ENCODE measurements at places on chromosomes 11 and 22.

DNA sequence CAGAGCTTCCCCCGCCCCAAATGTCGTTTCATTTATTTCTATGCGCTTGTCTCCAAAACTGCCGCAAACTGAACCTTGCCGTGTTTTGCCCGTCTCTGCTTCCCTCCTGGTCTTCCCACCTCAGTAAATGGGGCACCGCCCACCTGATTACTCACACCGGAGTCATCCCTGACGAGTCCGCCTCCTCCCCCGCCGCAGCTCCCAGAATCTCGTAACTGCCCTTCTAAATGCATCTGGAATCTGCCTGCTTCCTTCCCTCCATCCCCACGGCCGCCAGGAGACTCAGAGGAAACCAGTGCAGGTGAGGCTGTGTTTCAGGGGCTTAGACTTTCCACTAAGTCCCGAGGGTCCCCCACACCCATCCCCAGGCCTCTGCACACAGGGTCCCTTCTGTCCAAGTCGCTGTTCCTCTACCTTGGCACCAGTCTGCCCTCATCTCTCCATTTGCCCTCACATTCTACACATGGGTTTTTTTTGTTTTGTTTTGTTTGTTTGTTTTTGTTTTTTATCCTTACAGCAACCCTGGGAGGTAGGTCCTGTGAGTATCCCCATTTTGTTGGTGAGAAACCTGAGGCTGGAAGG, 62.6 kb upstream of the PHF21B start:
- DNase-seq = no peak

DNA sequence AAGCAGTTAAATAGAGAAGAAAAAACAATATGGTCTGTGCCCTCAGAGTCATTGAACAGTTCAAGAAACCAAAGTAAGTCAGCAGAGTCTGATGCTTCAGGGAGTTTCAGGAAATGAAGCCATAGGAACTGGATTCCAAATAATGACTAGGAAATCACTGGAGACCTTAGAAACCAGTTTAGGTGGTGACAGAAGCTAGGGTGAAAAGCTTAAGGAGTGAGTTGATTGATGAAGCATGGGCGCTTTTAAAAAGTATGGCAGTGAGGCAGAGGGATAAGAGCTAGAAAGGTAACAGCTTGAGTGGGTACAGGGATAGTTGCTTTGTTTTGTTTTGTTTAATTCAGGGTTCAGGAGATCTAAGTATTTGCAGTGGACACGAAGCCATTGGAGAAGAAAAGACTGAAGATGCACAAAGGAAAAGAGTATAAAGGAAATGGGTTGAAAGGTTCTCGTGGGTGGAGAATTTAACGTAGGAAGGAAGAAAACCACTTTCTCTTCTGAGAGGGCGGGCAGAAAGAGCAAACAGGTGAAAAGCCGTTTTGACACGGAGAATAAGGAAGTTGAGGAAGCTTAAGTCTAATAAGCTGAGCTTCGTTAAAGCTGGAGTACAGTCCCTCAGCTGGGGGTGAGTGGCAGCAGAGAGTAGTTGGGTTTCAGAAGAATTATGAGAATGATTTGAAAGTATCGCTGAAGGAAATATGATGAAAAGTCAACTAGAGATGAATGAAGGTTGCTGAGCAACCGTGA, 14.8 kb downstream of the SGSM3 start:
- DNase-seq = peak; percentile 58

- no peak for DNase-seq
Measured at GRCh38 chr11:19805827-19806226, 93.2 kb downstream of the NAV2 start.

DNA sequence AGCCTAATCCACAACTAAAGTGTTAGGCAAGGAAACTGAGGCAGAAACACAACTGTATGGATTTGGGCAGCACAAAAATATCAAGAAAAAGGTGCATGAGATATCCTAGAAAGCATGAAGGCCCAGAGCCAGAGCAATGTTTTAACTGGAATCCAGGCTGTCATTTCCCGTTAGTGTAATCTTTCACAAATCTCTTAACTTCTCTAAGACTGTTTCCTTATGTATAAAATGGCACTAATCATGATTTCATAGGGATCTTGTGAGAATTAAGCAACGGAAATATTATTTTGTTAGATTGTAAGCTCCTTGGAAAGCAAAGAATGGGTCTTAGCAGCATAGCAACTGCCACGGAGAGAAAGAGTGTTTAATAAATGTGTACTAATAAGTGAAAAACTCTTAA, 14.7 kb upstream of the SYTL2 start:
- DNase-seq = no peak

DNA sequence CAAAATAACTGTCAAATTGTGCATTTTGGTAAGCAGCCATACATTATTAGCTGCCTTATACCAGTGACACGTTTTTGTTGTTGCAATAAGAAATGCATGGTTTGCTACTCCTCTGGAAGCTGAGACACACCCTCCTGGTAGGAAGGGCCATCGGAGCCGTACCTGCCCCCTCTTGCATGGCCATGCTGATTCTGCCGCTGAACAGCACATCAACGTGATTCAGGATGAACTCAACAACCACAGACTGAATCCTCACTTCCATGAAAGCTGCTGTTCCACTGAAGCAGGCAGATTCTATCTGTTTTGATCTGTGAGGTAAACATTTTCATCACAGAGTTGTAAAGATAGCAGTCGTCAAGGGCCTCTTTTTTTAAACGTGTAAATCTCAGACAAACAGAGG, 38.6 kb upstream of the TP53AIP1 start:
- no peak for DNase-seq

DNA sequence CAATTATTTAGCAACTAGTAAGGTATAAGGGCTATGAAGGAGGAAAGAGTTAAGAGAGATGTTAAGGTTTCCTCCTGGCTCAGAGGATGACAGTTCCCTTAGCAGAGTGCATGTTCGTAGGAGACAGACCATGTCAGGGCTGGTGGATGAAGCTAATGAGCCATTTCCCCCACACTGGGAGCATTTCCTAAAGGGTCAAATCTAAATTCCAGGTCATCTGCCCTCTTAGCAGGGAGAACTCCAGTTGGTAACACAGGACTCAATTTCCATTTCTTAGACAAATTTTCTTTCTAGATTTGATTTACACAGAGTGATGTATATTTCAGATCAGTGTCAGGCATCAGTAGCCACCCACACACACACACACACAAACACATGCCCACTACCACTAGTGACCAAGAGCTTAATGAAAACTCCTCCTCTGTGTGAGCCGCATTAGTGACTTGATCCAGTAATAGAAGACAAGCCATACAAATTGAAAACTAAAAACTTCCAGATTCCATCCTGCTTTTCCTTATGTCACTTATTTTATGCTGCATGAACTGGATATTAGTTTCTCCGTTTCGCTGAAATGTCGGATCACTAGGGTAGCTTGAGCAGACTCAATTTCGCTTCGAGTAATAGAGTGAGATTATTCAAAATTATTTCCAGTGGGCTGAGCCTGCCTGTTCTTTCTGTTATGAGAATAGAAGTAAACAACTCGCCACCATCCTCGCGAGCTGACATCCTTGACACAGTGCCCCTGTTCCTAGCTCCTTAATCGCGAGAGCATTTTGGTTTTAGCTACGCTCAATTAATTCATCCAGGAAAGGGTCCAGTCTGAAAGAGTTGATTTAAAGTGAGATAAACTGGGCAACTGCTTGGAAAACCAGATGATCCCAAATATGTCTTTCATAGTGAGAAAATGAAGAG, 582.6 kb downstream of the SOX6 start:
- DNase-seq = no peak

DNA sequence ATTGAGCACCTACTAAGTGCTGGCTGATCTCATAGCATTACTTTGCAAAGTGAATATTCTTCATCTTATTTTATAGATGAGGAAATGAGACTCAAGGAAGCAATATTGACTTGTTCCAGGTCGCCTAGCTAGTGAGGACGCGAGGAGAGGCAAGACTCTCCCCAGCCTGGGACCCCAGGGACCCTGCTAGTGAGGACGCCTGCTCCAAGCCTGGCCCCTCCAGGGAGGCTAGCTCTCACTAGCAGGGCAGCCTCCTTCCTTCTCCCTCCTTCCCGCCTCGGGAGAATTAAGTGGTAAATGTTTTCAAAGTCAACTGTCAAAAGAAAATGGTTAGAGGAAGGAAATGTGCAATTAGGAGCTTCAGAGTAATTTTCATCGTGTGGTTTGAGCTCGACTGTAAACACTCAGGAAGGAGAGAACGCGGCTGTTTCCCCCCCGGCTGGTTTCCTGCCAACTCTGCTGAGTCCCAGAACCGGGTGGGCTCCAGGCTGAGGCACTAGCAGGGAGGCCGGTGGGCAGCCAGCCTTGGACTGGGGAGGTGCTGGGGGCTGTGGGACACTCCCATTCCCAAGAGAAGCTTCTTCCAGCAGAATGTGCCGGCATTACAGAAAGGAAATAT, 17.9 kb downstream of the MYEOV start:
- DNase-seq = peak; percentile 81

GRCh38 chr11:18798799-18799469, 7.3 kb upstream of the PTPN5 start:
- no peak for DNase-seq

DNA sequence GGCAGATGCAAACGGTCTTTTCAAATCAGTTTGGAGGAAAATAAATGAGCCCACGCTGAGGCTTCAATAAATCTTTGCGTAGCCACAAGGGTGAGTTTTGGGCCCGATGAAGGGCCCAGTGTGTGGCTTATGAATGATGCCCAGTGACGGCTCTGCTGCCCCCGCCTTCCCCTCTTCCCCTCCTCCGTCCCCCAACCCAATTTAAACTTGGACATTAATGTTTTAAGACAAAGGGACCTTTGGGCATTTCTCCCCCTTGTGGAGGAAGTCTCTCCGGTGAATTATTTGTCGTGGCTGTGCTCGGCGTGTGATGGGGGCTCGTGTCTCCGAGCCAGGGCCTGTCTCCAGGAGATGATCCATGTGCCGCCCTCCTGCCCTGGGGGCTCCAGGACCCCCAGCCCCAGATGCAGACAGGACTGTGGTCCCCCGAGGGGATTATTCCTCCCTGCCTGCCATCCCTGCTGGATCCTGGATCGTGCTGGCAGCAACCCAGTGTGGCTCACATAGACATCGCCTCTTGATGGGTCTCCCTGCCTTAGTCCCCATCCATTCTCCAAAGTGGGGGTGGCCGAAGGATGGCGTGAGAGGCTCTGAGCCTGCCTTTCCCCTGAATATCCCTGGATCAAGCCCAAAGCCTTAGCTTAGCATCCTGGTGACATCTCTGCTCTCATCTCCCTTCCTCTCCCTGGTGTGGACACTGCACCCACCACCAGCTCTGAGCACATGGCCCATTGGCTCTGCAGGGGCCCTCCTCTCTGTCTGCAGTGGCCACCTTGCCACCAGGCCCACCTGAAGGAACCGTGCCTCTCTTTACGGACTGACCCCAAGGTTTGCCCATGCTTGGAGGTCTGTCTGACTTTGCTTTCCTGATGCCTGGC, 56.4 kb downstream of the SMIM38 start:
- no peak for DNase-seq

GRCh38 chr11:124415356-124415923, 9.2 kb downstream of the OR8B4 start:
- peak; percentile 26 for DNase-seq

DNA sequence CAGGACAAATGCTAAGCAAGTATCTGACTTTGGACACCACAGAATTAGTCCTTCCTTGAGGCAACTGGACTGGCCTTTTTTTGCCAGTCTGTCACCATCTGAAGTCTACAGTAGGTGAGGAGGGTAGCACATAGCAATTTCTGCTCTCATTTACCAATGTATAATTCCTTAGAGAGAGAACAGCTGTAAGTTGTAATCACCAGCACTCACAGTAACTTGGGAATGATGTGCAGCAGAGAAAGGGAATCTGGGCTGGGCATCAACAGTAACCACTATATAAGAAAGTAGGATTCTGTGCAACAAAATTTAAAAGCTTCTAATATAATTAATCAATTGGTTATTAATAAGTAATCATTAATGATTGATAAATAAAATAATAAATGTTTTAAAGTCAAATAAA, 86.3 kb upstream of the FAT3 start:
- no peak for DNase-seq

GRCh38 chr22:45812910-45813309, 141.3 kb downstream of the ATXN10 start:
- no peak for DNase-seq

- no peak for DNase-seq
Measured at GRCh38 chr11:95501761-95502266, 270.8 kb upstream of the SESN3 start.

- DNase-seq = no peak
Measured at GRCh38 chr11:121644187-121644512, 191.4 kb upstream of the SORL1-AS1 start.

DNA sequence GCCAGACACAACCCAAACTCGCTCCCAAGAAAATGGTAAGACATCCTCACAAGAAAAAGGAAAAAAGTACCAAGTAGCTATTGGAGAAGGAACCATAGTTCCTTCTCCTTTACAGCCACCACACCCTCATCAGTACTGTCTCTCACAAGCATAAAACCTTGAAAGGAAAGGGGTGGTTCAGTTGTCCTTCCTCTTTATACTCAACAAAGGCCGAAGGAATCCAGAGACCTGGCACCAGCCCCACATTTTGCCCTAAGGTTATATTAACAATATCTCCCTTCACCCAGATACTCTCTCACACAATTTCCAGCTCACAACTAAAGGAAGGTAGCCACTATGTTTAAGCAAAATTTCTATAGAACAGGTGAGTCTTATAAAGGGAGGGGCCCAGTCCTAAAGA, 8.5 kb downstream of the FHIP1B start:
- peak; percentile 62 for DNase-seq

GRCh38 chr11:61392981-61393595, 701 bp downstream of the TMEM216 start:
- peak; percentile 14 for DNase-seq

DNA sequence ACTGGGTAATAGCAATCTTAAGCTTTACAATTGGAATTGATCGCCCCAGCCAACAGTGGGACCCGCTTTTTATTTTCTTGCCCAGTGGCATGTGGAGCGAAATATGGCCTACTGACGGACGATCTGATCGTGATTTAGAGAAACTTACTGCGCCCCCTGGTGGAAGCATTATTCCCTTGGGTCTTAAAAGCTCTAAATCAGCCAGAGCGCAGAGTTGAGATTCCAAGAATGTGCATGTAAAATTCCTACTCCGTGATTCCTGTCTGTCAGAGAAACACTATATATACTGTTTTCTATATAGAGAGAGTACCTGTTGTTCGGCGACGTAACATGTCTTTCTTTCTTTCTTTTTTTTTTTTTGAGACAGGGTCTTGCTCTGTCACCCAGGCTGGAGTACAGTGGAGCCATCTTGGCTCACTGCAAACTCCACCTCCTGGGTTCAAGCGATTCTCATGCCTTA, 3.7 kb upstream of the DPF2 start:
- DNase-seq = peak; percentile 73

Data from AML-193 (cell line).